Activated CD4-positive, alpha-beta memory T cell treated with anti-CD3 and anti-CD28 coated beads, Interleukin-2, amount 10 ng/mL, durations not matched to agents 7 days and 5 days (primary cell): ENCODE measurements at places on chromosomes 1 and 21.

GRCh38 chr1:10856176-10856683, 59.8 kb upstream of the CASZ1 start:
- no peak for DNase-seq

DNA sequence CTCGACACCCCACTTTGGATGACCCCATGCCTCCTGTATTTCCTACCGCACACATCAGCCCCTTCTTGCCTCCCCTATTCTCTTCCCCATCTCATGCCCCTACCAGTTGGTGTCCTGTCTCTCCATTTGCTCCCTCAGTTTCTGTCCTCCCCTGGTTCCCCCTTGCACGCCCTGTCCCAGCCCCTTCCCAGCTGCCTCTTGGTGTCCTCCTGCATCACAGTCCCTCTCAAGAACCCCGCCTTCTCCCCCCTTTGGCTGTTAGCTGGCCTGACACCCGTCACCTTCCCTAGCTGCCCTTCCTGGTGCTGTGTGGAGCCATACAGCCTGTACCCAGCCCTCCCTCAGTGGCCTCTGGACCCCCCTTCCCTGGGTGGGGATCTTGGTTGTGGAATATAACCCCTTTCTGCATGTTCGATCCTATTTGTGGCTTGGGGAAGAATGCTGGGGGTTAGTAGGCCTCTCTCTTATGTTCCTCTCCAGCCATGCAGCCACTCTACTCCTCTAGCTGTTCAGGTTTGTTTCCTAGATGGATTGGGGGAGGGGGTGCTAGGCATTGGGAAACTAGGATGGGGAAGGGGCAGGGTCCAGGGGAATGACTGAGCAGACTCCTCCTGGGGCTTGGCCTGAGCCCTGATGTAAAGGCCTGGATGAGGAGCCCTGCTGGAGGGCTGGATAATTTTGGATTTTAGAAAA, 41.4 kb upstream of the NFASC start:
- DNase-seq = no peak

DNA sequence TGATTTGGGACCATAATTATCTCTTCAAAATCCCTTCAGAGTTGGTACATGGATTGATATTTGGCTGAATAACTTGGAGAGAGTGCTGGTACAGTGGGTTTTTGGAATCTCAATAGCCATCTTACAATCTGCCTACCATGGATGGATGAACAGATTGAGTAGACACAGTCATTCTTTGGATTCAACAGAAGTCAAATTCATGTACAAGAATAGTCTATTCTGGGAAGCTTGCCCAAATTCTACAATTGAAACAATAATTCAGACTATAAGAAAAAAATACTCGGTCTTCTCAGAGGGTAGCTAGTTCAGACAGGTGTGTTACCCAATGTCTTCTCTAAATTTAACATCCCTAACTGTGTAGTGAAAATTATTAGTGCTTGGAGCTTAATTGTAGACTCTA, 574.0 kb downstream of the LRRIQ3 start:
- DNase-seq = no peak

- DNase-seq = no peak
Observed at GRCh38 chr1:225700889-225701465, 48.1 kb upstream of the ENAH start.

- DNase-seq = no peak
Observed at GRCh38 chr1:44316231-44316759, 38.8 kb downstream of the ERI3 start.

DNA sequence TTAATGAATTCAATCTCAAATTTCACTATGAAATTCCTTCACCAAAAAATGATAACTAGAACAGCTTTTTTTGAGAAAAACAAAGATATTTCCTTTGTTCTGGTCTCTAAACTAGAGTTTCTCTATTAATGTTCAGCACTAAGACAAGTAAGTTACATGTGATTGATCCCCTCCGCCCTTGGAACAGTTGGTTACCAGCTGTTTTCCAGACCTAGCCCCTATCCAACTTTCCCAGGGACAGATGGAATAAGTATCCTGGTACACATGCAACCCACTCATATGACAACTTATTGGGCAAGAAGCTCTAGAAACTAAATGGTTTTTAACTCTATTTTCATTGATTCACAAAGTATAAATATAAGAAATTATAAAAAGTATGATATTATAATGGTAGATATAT, 140.4 kb downstream of the COP1 start:
- DNase-seq = no peak

- no peak for DNase-seq
Observed at GRCh38 chr1:33186936-33187335, 5.1 kb upstream of the TRIM62 start.

GRCh38 chr1:24619376-24619775, 23.7 kb upstream of the SRRM1 start:
- DNase-seq = no peak

DNA sequence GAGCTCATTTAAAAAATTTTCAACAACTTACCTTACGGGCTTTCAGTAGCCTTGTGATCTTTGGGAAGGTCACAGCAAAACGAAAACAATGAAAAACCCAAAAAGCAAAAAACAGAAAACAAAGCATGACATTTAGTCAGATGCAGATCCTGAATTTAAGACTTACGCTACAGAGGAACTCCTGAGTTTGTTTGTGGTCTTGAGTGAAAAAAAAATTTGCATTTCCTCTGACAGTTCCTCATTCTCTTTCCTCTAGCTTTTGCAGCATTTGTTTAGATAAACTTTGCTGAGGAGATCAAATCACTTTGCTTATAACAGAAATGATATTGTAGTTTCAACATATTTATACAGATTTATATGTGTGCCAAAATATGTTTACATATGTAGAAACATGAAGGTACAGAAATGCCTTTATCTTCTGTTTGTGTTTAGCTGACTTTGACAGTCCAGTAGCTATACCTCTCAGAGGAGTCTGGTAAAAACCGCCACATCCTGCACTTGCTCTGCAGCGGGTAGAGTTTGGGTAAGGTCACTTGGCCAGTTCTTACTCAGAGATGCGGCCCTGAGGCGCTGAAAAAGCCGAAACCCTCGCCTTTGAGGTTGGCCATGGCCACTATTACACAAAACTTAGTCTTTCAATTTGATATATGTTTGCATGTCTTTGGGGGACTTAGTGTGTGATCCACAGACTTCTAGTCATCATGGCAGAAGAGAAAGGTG, 142.5 kb downstream of the TNR start:
- peak; percentile 25 for DNase-seq

DNA sequence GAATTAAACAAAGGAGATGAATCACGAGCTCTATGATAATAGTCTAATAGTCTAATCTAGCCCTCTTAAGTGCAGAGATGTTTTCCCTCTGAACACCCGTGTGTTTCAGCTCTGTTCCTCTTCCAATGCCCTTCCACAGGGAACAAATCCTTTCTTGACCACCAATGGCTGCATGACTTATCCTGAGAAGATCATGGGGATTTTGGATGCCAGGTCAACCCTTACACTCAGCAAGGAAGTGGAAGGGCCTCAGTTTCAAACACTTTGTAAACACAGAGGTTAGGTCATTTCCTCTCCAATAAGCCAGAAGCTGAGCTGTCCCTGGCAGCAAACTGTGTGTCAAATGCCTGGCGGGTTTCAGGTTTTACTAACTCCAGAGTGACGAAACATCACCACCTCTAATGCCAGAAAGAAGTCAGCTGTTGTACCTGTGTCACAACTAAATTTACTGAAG, 200.0 kb downstream of the GABPA start:
- DNase-seq = peak; percentile 45

GRCh38 chr21:25491267-25491666, 116.0 kb downstream of the MRPL39 start:
- no peak for DNase-seq

DNA sequence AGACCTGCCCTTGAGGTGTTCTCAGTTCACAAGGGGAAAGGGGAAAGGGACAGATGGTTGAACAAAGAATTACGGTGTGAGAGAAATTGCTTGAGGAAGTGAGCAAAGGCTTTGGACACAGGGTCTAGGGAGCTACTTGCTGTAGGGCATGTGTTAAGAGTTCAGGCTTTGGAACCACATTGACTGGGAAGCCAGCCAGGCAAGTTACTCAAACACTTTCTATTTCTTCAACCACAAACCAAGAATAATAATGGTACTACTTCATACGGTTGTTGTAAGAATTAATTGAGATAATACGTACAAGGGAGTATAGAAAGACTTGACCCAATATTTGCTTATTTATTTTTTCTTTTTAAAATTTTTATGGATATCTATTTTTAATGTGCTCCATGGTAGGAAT, 26.6 kb downstream of the AK4 start:
- DNase-seq = no peak

DNA sequence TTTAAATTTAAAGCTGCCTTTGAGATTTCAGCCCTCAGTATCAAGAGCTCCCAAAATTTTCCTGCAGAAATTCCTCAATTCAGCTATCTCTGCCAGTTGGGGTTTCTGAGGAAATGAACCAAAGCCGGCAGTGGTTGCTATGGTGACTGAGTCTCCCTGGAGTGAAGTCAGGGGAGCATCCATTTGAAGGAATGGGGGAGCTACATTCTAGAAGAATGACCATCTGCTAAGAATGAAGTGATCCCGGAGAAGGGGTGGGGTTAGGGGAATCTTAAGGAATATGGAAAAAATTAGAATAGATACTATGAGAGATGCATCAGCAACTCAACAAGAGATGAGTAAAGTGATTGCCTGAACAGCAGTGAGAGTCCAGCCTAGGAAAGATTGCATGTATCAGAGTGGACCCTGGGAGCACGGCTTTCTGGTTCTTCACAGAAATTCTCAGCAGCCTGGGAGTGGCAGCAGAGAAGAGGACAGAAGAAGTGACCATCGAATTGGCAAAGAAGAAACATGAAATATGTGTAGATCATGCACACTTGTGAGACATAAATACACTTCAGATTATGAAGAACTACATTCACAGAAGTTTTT, 94.7 kb downstream of the CHD1L start:
- DNase-seq = no peak

DNA sequence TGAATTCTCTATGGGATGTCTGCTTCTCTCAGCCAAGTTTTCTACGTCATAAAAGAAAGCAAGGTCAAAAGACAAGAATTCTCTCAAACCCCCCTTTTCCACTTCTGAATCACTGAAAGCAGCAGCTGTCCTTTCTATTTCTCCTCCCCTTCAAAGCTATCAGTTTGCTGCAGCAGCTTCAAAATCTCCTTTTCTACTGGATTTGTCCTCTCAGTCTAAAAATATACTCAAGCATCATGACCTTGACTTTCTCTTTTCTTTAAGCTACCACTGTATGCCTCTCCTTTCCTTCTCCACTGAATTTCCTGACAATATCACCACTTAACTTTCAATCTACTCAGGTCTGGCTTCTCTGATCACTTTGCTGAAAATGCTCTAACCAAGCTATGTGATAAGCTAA, 1.9 kb downstream of the WDR64 start:
- no peak for DNase-seq

DNA sequence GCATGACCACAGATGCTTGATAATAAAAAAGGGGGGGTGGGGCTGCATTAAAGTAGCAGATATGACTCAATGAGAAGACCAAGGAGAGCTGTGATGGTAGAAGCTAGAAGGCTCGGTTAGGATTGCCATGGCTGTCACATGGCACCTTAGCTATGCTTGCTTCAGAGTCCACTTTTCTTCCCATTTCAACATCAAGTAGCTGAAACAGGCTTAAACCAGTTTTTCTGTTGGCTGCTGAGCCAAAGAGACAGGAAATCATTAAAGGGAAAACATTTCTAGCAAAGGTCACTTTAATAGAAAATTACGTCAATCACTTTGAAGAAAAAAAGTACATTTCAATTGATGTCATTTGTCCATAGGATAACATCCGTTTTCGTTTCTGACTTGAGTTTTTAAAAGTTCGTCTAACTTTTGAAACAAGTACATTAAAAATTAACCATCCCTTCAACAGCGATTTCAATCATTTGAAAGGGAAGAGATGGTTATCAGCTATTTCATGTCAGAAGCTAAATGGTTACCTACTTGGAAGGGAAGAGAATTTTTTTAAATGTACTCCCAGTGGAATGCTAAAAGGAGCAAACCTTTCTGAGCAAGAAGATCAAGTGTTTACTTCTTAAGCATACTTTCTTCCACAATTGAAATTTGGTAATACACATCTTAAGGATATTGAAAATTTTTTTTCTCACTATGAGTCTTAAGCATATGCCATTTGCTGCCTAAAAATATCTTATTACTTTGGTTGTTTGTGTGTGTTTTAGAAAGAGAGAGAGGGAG, 488.1 kb upstream of the PRMT6 start:
- no peak for DNase-seq

GRCh38 chr1:33086384-33086850, 5.5 kb downstream of the AZIN2 start:
- DNase-seq = peak; percentile 56

- no peak for DNase-seq
Observed at GRCh38 chr1:71179997-71180396, 99.2 kb upstream of the ZRANB2 start.

DNA sequence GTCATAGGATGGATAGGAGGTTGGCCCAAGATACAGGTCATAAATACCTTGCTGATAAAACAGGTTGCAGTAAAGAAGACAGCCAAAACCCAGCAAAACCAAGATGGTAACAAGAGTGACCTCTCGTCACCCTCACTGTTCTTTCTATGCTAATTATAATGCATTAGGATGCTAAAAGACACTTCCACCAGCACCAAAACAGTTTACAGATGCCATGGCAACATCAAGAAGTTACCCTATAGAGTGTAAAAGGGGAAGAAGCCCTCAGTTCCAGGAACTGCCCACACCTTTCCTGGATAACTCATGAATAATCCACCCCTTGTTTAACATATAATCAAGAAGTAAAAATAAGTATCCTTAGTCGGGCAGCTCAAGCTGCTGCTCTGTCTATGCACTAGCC, 671.9 kb downstream of the PTPRC start:
- DNase-seq = no peak

DNA sequence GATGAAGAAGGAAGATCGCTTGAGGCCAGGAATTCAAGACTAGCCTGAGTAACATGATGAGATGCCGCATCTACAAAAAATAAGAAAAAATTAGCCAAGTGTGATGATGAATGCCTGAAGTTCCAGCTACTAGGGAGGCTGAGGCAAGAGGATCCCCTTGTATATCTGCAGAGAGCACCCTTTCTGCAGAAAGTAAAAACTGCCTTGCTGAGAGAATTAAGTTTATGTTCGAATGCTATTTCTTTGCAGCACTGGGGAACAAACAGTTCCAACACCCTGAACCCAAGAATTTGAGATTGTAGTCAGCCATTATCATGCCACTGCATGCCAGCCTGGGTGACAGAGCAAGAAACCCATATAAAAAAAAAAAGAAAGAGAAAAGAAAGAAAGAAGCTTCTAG, 20.6 kb upstream of the KCNT2 start:
- DNase-seq = no peak

GRCh38 chr1:2208309-2209239, 14.0 kb upstream of the FAAP20 start:
- no peak for DNase-seq
